Vagina (tissue), 2 donors: ENCODE measurements at places on chromosomes 2 and 18. TPM values are rescaled to one million over a fixed set of nuclear protein-coding genes. Genes with fewer than 3 reads are reported as not detected.

DNA sequence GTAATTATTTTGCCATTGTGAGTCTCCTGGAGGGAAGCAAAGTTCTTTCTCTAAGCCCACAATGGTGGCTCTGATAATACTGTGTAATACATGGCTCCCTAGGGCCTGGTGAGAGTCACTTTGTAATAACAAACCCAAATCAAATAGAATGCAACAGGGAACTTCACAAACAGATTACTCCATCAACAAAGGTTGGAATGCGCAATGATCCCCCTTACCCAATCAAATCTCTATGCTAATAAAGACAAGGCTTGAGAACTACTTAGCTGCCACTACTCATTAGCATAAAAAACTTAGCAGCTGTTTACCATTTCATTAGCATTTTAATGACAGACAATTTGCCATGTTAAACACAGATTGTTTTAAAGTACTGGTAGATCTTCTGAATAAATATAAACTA lies 285.6 kb upstream of the SESTD1 start:
- no peak for DNase-seq

ALK gene
- 0.74 TPM for total RNA-seq

RAPGEF4 gene
- total RNA-seq: 18.4 TPM

DNA sequence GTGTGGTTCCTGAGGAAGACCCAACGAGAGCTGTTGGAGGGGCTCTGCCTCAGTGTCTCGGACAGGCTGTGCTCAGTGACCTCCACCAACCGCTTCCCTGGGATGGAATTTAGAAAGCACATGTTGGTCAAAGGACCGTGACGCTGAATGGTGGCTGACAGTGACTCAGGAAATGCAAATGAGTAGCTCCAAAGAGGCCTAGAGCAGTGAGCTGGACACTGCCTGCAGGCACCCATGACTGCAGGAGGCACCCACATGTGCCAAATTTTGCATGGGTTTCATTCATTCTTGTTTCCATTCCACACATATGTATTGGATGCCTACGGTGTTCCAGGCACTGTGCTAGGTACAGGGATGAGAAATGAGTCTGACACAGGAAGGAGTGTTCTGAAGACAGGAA lies 46.4 kb downstream of the ACKR3 start:
- no peak for DNase-seq

PRR30 gene
- total RNA-seq: not detected

DNA sequence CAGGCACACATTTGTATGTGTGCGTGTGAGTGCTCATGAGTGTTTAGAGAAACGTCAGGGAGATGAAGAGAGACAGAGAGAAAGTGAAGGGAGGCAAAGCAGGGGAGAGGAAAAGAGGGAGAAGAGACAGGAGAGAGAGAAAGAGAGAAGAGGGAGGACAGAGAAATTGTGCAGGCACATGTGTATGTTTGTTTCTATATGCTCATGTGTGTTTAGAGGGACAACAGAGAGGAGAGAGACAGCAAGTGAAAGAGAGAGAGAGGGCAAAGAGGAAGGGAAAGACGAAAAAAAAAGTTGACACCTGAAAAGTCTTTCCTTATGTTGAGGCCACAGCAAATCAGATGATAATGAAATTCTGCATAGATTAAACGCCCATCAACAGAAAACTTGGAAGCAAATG lies 541.1 kb downstream of the TNS1 start:
- DNase-seq: no peak

ANKRD44 gene
- total RNA-seq: 46.4 TPM

GRCh38 chr2:46015671-46016070 lies 281.5 kb upstream of the EPAS1 start:
- no peak for DNase-seq

GRCh38 chr2:29080886-29081743 lies 6.8 kb upstream of the PCARE start:
- no peak for DNase-seq

DNA sequence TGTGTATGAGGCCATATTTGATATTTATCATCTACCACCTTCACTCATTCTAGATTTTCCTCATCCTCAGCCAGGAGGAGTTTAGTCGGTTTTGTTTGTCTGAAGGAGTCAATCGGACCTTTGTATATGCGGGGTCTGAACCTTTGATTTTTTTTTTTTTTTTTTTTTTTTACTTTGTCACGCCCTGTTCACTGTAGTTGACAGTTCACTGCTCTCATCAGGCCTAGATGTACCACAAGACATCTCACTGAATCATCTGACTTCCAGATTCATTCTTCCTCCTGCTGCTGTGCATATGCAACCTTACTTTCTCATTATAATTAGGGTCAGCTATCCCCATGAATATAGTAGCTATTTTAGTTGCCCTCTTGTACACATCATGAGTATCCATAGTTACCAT lies 133.2 kb downstream of the ARHGAP15 start:
- DNase-seq: no peak

DNA sequence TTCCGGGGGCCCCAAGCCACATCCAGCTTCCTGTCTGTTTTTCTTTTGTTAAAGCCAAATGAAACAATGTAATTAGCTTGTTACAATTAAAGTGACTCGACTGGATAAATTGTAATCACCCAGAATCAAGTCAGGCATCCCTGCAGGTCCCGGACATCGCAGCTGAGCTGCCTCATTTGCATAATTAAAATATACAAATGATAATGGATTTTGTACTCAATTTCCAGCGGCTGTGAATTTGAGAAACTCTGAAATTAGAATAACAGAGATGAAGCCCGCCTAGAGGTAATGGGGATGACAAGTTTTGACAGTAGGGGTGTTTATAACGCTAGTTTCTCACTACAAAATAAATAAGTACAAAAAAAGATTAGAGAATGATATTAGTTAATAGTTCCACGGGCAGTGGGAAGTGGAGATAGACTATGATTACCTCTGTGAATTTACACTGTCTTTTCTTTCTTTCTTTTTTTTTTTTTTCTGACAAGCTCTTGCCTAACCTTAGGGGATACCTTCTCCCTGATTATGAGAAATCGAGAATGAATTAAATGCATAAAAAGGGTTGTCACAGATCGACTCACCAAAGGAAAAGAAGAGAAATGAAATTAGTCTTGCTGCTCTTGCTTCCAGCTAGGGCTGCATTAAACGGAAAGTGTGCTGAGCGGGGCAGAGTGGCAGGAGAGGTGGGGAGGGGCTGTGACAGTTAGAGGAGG lies 82.6 kb upstream of the SKOR2 start:
- no peak for DNase-seq

DNA sequence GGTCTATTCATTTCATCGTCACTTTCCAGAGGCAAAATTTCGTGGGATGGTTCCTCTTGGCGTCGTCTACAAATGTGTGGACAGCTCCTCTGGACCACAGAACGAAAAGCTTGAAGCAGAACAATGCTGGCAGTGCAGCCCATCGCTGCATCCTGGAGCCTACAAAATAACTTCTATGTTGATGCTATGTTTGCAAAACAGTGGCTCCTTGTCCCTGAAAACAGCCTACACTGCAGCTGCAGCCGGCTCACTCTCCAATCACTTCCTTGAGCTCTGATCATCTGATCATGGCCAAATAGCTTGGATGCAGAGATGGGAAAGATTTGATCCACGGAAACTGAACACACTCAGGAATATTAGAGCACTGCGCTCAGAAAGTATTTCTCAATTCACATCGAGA lies 60.0 kb downstream of the DOCK10 start:
- no peak for DNase-seq

CD302 gene
- 56.5 TPM for total RNA-seq

GRCh38 chr18:50970006-50970405 lies 2.2 kb downstream of the ELAC1 start:
- DNase-seq: no peak

SERPINB10 gene
- 0.98 TPM for total RNA-seq

GRCh38 chr18:5628512-5629255 lies 84.9 kb upstream of the EPB41L3 start:
- DNase-seq: no peak

GRCh38 chr2:129730979-129731378 lies 248.5 kb upstream of the RAB6C start:
- DNase-seq: peak; percentile 79

DNA sequence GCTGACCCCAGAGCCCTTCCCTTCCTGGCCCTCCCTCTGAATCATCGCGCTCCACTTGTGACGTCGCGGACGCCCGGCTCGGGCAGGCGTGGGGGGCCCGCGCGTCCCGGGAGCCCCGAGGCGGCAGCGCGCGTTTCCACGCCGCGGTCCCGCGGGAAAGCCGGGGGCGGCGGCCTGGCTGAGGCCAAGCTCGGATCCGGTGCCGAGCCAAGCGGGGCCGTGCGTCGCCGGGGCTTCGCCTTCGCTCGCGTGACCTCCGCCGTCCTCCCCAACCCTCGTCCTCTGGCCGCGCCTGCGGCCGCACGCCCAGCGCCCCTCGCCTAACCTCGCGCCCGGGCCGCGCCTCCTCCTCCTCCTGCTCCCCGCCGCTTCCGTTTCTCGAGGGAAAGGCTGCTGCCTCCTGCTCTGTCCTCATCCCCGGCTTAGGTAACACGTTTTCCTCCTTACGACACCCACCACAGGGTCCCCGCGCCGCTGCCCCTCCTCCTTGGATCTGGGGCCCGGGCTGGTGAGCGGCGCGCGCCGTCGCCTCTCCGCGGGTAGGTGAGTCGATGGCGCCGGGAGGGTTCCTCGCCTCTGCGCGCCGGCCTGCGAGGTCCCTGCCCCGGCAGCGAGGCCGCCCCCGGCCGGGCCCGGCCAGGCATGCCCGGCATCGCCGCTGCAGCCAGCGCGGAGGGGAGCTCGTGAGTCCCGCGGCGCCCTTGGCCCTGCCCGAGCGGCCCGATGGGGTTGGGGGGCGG lies at the start of gene INPP1:
Gene INPP1, plus strand, starts transcription at position 54 of the 740 bp plus-strand sequence. CDS start 16,514 bp downstream, outside the sequence.
- no peak for DNase-seq

DNA sequence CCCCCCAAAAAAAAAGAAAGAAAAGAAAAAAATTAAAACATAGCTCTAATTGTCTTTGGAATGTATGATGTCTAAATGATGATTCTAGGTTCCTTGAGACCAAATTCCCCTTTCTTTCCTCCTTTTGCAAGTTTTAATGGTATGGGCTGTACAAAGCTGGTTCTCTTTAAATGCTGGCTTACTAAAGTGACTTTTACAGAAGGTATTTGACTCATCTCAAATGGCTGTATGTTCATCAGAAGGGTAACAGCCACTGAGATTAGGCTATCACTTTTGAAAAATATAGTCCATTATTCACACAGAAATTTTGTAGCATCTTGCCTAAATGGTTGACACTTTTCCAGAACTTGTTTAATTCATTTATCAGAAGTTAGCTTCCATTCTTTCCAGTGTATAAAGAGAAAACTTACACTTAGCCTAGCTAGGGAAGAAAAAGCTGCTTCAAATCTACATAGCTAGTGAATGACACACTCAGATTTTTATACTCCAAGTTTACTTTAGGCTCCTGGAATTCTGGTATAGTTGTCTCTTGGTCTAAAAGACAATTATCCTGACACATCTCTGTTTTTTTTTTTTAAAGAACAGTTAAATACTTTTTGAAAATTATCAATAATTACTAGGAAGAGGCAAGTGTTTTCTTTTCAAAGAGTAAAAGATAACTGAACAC lies 622.6 kb downstream of the LRP1B start:
- no peak for DNase-seq

GRCh38 chr18:62777814-62778213 lies 62.5 kb downstream of the PHLPP1 start:
- no peak for DNase-seq

GRCh38 chr2:237490009-237490711 lies 3.1 kb downstream of the MLPH start:
- DNase-seq: no peak

SPAST gene
- total RNA-seq: 20.6 TPM

ST8SIA3 gene
- 0.25 TPM for total RNA-seq

DNA sequence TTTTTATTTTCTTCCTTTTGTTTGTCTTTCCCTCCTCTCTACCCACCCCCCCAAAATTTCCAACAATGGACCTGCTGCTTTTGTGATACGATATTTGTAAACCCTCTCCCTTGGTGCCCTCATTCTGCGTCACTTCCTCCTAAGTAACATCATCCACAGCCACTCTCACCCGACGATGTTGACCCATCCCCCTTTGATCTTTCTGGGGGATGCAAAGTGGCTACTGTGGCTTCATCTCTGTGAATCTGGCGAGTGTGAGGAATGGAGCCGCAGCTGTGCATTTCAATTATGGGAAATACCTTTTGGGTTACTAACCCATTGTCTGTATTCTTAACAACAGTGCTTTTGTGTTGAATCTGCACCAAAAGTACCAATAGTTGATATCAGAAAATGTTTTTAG lies 19.4 kb downstream of the ANTXR1 start:
- no peak for DNase-seq

DNA sequence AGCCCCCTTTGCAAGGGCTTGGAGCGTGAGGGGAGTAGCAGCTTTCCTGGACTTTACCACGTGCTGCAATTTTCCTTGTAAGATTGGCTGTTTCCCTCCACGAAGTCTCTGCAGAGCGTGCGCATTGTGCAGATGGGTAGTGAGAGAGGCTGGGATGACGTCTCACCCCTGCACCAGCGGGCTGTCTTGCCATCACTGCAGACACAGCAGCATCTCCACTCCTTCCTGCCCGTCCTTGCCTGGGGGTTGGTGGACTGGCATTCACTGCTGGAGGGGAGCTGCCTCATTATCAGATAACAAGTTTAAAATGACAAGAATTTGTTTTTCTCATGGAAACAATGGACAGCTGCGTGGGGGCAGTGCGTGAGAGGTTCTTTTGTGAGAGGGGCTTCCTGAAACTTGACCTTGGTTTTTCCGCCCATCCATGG lies 45.3 kb upstream of the HS6ST1 start:
- DNase-seq: no peak

GRCh38 chr18:52510139-52510538 lies 170.1 kb downstream of the DCC start:
- DNase-seq: no peak

GPR39 gene
- not detected for total RNA-seq
